ENCODE measurements at places on chromosomes 11 and 22. TPM values are rescaled to one million over a fixed set of nuclear protein-coding genes. Genes with fewer than 3 reads are reported as not detected.

Gene SYT9
- not detected for total RNA-seq

Gene CCDC179
- total RNA-seq, result not detected

Gene OR10G7
- total RNA-seq, result not detected

Gene GAB4
- not detected for total RNA-seq

Gene OR6A2
- total RNA-seq, result not detected

Gene NCAM1
- 1.1 TPM for total RNA-seq

Gene MISFA
- 8.8 TPM for total RNA-seq

Gene SLC25A18
- not detected for total RNA-seq

Gene TMEM138
- 46.3 TPM for total RNA-seq

Gene RAPSN
- total RNA-seq, result 2.0 TPM

DNA sequence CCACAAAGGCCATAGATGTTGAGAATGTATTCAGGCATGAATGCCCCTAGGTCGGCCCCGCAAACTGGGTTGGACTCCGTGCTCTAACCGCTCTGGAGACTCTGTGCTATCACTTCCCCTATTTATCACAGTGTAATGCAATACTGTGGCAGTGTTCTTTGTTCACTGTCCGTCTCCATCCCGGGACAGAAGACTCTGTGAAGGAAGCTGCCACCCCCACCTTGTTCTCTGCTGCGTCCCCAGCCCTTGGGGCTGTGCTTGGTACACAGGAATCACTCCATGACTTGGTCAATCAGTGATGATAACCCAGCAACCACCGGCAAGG, 57.6 kb downstream of the TSPAN18 start:
- no peak overlapping the region for H3K4me3 ChIP-seq
- no peak overlapping the region for H3K27ac ChIP-seq
- H3K36me3 ChIP-seq, result no peaks in the 10 kb centered on the region
- no peaks in the 10 kb centered on the region for H3K27me3 ChIP-seq
- no peak for DNase-seq

DNA sequence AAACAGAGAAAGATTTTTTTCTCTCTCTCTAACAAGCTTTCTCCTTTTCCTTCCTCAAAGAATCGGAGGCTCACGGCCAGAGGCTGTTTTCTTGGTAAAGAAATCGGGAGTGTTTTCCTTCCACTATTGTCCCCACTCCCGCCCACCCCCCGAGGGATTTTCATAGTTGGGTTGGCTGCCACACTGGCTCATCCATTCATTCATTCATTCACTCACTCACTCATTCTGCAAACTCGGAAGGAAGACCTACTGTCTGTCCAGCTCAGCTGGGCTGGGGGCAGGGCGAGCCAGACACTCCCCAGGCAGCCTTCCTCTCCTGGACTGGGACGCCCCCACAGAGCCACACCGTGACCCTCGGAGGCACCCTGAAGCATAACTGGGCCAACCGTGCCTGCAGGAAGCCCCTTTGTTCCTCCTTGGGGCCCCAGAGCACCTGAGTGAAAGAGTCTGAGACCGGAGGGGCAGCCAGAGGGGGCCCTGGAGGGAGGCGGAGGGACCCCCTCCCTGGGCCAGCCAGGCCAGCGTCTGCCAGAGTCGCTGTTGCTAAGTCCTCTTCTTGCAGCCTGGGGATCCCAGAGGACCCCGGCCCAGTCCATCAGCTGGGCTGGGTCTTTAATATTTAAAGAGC, 17.0 kb downstream of the CDKN1C start:
- H3K4me1 ChIP-seq, result peaks cover 5% of the 10 kb centered on the region
- H3K4me3 ChIP-seq, result no peak overlapping the region

DNA sequence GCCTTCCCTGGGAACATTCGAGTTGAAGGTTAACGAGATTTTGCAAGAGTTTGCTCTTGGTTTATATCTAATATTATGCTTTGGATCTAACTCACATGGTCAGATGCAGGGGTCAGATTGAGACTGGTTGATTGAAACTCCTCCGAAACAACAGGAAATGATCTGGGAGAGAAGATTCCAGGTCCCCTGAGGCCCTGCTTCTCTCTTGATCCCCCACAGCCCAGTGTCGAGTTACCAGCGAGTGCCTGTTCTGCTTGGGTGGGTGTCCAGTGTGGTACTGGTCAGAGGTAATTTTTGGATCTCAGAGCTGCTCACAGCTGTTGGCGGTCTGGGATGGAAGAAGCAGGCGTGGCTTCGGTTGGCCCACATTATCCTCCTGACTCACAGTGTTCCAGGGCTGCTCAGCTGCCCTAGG, 9.2 kb downstream of the FBLN1 start:
- H3K4me1 ChIP-seq, result peaks cover 11% of the 10 kb centered on the region
- no peak for DNase-seq
- H3K27me3 ChIP-seq, result no peaks in the 10 kb centered on the region
- H3K27ac ChIP-seq, result no peak overlapping the region

DNA sequence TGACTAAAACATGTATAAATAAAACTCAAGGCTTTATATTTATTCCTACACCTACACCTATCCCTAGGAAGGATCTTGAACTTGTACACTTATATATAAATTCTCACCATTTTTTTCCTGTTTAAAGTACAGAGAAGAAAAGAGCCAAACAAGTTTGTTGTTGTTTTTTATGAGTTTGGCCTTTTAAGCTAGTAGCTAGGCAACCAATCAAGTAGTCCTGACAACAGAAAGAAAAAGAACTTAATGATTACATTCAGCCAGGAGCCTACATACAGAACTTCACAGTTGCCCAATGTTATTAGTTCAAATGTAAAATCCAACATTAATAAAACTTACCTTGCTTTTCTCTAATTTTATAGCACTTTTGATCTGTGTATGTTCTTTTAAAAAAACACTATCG, 316.2 kb downstream of the SOX6 start:
- no peak overlapping the region for H3K4me3 ChIP-seq
- H3K36me3 ChIP-seq, result no peaks in the 10 kb centered on the region
- no peak overlapping the region for H3K27ac ChIP-seq
- no peaks in the 10 kb centered on the region for H3K27me3 ChIP-seq
- no peaks in the 10 kb centered on the region for H3K4me1 ChIP-seq
- DNase-seq, result no peak

DNA sequence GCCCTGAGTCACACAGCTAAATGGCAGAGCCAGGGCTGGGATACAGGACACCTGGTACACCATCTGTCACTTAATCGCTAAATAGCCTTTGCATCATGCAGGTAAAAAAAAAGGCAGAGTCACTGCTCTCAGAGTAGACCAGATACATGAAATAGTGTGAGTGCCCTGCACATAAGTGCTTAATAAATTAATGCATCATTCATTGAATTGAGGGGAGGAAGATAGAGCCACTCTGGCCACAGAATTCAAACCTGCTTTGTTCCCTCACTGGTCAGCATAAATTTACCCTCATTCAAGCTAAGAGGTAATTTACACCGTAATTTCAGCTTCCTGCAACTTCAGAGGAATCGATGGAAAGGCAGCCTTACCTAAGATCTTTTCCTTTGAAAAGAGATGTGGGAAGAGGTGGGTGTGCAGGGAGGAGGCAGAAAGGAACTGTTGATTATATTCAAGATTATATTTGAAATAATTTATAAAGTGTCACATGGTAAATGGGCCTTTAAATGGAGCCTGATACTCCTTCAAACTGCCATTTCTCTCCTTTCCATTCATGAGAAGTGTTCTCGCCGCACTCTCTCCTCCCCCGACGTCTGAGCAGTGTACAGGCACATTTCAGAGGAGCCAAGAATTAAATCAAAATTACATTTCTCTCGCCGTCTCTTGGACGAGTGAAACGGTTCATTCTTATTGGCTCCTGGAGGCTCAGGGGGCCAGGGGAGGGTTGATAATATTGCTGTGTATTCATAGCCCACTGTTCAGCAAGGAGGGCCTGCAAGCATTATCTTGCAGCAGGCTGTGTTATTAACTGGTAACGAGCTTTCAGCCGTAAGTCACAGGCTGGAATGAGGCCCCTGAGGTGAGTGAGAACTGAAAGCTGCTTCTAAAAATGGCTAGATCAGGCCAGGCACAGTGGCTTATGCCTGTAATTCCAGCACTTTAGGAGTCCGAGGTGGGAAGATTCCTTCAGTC, 52.2 kb upstream of the HMGXB4 start:
- no peak overlapping the region for H3K4me3 ChIP-seq
- H3K27ac ChIP-seq, result no peak overlapping the region
- H3K36me3 ChIP-seq, result no peaks in the 10 kb centered on the region

DNA sequence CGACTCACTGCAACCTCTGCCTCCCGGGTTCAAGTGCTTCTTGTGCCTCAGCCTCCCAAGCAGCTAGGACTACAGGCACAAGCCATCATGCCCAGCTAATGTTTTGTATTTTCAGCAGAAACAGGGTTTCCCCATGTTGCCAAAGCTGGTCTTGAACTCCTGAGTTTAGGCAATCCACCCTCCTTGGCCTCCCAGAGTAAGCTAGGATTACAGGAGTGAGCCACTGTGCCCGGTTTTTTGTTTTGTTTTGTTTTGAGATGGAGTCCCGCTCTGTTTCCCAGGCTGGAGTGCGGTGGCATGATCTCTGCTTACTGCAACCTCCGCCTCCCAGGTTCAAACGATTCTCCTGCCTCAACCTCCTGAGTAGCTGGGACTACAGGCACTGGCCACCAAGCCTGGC, 41.0 kb downstream of the CELF1 start:
- no peak for DNase-seq
- H3K27ac ChIP-seq, result no peak overlapping the region
- no peak overlapping the region for H3K4me3 ChIP-seq
- H3K4me1 ChIP-seq, result peaks cover 37% of the 10 kb centered on the region
- no peaks in the 10 kb centered on the region for H3K27me3 ChIP-seq

GRCh38 chr22:23749841-23750301, 1.0 kb downstream of the ZNF70 start:
- H3K36me3 ChIP-seq, result no peaks in the 10 kb centered on the region
- peak overlapping the region; percentile 82 for H3K4me3 ChIP-seq
- 0 out of 2 replicates have a peak, but pooled peaks cover 3% of the 10 kb centered on the region for H3K4me1 ChIP-seq
- no peak for DNase-seq
- H3K27ac ChIP-seq, result peak overlapping the region; percentile 17
- H3K27me3 ChIP-seq, result no peaks in the 10 kb centered on the region

DNA sequence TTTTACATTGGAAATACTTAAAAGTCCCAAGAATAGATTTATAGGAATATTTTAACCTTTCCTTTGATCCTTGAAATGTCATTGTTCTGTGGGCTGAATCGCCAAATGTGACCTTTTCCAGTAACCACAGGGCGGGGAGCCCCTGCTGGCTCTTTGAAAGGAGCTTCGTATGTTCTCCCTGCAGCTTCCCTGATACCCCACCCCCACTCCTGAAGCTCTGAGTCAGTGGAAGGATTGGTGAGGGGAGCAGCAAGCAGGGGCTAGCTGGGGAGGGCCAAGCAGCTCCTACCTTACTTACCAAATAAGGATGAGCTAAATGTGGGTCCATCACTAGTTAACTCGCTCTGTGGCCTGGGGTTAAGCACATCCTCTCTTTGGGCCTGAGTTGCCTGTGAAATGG, 87.7 kb downstream of the CHST1 start:
- no peaks in the 10 kb centered on the region for H3K4me1 ChIP-seq
- H3K36me3 ChIP-seq, result no peaks in the 10 kb centered on the region
- H3K27ac ChIP-seq, result no peak overlapping the region
- no peak overlapping the region for H3K4me3 ChIP-seq
- DNase-seq, result no peak

GRCh38 chr11:70628176-70628854, 230.0 kb downstream of the CTTN start:
- H3K36me3 ChIP-seq, result no peaks in the 10 kb centered on the region
- no peak for DNase-seq
- H3K27ac ChIP-seq, result peak overlapping the region; percentile 25
- H3K4me3 ChIP-seq, result no peak overlapping the region
- H3K27me3 ChIP-seq, result no peaks in the 10 kb centered on the region

GRCh38 chr11:85595285-85595884, 31.8 kb downstream of the DLG2 start:
- no peaks in the 10 kb centered on the region for H3K36me3 ChIP-seq
- H3K27me3 ChIP-seq, result peaks cover 2% of the 10 kb centered on the region
- H3K4me3 ChIP-seq, result no peak overlapping the region
- DNase-seq, result no peak
- H3K4me1 ChIP-seq, result no peaks in the 10 kb centered on the region

- H3K4me1 ChIP-seq, result peaks cover 52% of the 10 kb centered on the region
- H3K4me3 ChIP-seq, result no peak overlapping the region
- peak overlapping the region; percentile 58 for H3K27ac ChIP-seq
- H3K36me3 ChIP-seq, result peaks cover 1% of the 10 kb centered on the region
- no peak for DNase-seq
- H3K27me3 ChIP-seq, result no peaks in the 10 kb centered on the region
Observed at GRCh38 chr22:30416403-30416802, 9.2 kb upstream of the MTFP1 start.

DNA sequence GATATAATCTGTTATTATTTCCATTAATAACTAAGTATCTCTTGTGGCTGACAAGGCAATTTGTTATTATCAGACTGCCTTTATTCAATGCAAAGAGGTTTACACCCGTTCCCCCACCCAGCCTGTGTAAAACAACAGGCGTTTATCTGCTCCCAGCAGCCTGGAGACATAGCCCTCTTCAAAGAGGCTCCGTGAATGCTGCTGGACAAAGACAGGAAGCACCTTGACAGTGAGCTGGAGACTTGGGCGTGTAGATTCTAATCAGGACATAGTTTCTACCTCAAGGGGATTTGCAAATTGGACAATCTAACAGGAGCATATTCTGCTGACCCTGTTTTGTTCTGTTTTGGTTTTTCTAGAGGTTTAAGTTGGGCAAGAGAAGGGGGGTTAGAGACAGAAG, 733.0 kb upstream of the KIRREL3 start:
- no peaks in the 10 kb centered on the region for H3K36me3 ChIP-seq
- H3K27ac ChIP-seq, result no peak overlapping the region
- no peak for DNase-seq
- H3K4me1 ChIP-seq, result no peaks in the 10 kb centered on the region
- H3K27me3 ChIP-seq, result no peaks in the 10 kb centered on the region
- no peak overlapping the region for H3K4me3 ChIP-seq

- H3K27ac ChIP-seq, result no peak overlapping the region
- H3K36me3 ChIP-seq, result no peaks in the 10 kb centered on the region
- H3K4me1 ChIP-seq, result no peaks in the 10 kb centered on the region
- H3K4me3 ChIP-seq, result no peak overlapping the region
- no peak for DNase-seq
Observed at GRCh38 chr22:38881464-38881871, 9.5 kb upstream of the CBX6 start.

GRCh38 chr11:68010090-68011041, at the start of gene ALDH3B1:
Gene ALDH3B1 (plus strand): TSS chr11:68010327. CDS start chr11:68015298, 4,971 bp downstream.
- H3K27me3 ChIP-seq, result no peaks in the 10 kb centered on the region
- peak; percentile 94 for DNase-seq
- no peaks in the 10 kb centered on the region for H3K36me3 ChIP-seq
- H3K4me1 ChIP-seq, result peaks cover 54% of the 10 kb centered on the region
- peak within 1 kb of the TSS; percentile 22 for H3K4me3 ChIP-seq
